Endothelial cell of umbilical vein (primary cell): ENCODE measurements at places on chromosomes 3 and 15. TPM values are rescaled to one million over a fixed set of nuclear protein-coding genes. Genes with fewer than 3 reads are reported as not detected.
A peak's percentile ranks its signal among the peaks of the same experiment; 100 is the strongest.

DNA sequence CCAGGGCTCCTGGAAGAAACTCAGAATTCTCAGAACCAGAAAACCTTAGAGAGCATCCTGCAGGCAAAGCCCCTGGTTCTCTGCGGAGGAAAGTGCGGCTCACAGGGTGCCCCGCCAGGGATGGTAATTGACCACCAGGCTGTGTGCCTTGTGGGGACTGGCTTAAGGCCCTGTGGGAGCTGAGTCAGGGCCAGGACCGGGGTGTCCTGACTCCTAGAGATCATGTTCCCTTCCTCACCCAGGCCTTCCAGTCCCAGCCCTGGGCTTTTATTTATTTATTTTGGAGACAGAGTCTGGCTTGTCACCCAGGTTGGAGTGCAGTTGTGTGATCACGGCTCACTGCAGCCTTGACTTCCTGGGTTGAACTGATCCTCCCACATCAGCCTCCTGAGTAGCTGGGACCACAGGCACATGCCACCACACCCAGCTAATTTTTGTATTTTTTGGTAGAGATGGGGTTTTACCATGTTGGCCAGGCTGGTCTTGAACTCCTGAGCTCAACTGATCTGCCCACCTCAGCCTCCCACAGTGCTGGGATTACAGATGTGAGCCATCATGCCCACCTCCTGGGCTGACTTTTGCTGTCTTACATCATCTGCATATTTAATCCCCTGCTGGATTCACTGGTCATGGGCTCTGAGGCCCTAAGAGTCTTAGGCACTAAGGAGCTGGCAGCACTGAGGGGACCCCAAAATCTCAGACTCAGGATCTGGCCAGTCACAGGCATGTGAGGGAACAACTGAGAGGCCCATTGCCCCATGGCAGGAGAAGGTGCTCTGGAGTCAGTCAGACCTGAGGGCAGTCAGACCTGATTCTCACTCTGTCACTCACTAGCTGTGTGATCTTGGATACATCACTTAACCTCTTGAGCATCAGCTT lies 20.4 kb upstream of the LAMP3 start:
- H3K27ac ChIP-seq, result no peak overlapping the region
- H3K36me3 ChIP-seq, result no peaks in the 10 kb centered on the region
- DNase-seq, result no peak
- no peaks in the 10 kb centered on the region for H3K27me3 ChIP-seq
- H3K4me1 ChIP-seq, result peaks cover 14% of the 10 kb centered on the region

GRCh38 chr15:92123962-92124656 lies 269.6 kb upstream of the ST8SIA2 start:
- H3K27me3 ChIP-seq, result no peaks in the 10 kb centered on the region
- no peaks in the 10 kb centered on the region for H3K4me1 ChIP-seq
- no peak overlapping the region for H3K27ac ChIP-seq
- no peak for DNase-seq

DNA sequence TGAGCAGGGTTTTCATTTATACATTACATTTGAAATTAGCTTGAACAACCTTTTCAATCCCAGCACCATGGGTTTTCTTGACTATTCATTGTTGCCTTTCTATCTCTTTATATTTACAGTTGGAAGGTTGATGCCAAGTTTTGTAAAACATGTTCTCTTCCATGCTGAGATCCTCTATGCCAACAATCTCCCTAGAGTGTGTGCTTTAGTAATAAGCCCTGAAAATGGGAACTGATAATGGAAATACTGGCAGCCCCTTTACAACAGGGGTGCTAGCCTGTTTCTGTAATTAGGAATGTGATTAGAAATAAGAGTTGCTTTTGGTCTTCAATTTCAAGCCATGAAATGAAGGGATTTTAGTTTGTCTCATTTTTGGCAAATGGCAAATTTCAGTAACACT lies 239.9 kb upstream of the NAALADL2 start:
- no peak overlapping the region for H3K4me3 ChIP-seq
- H3K4me1 ChIP-seq, result no peaks in the 10 kb centered on the region
- H3K27me3 ChIP-seq, result no peaks in the 10 kb centered on the region
- DNase-seq, result no peak
- H3K27ac ChIP-seq, result no peak overlapping the region

ITGB5 gene
- total RNA-seq, result 144 TPM in 2 replicates

DNA sequence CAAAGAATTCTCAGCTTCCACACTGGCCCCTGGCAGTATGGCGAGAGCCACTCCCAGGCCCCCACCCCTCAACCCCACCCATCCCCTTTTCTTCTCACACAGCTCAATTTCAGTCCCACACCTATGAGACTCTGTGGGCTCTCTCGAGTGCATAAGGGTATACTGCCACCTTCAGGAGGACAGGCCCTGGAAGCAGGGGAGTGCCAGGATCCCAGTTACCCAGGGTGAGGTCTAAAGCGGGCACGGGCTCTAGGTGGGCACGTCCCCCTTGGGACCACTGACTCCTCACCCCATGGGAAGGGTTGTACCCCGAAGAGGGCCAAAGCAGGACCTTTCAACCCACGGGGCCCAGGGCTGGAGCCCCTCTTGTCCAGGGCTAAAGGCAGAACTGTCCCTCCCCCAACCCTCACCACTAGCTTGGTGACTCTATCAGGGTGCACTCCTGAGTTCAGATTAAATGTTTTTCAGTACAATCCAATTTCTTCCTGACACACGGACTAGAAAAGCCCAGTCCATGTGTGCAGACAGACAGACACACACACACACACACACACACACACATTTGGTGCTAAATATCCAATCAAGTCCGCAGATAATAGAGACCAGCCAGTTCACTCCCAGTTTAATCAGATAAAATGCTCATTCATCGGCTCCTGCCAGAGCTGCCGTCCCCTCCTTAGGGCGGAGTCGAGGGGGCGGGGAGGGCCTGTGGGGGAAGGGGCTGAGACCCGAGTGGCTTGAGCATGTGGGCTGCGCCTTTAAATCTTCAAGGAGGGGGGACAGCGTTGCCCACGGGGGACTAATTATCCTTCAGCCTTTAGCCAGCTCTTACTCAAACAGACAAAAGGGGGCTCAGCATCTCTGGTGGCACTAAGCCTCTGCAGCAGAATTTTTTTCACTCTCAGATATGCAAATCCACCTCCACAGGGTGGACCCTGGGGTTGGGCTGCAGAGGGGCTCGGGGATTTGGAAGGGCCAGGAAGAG lies 59.3 kb downstream of the CYP11A1 start:
- DNase-seq, result peak; percentile 43
- no peak overlapping the region for H3K27ac ChIP-seq
- H3K4me3 ChIP-seq, result no peak overlapping the region
- H3K27me3 ChIP-seq, result peaks cover 31% of the 10 kb centered on the region
- no peaks in the 10 kb centered on the region for H3K36me3 ChIP-seq

PRR23B gene
- total RNA-seq, result not detected in 2 replicates

- H3K36me3 ChIP-seq, result no peaks in the 10 kb centered on the region
- no peak overlapping the region for H3K4me3 ChIP-seq
These were observed 272.0 kb downstream of the KLF13 start for GRCh38 chr15:31598620-31599019.

TMEM108 gene
- total RNA-seq, result 0.42 and 1.1 TPM in 2 replicates

GRCh38 chr15:38768970-38769369 lies 204.4 kb upstream of the RASGRP1 start:
- no peaks in the 10 kb centered on the region for H3K36me3 ChIP-seq
- H3K27me3 ChIP-seq, result no peaks in the 10 kb centered on the region
- H3K4me3 ChIP-seq, result no peak overlapping the region
- H3K4me1 ChIP-seq, result no peaks in the 10 kb centered on the region

- DNase-seq, result no peak
- no peak overlapping the region for H3K27ac ChIP-seq
- no peaks in the 10 kb centered on the region for H3K27me3 ChIP-seq
- peaks cover 25% of the 10 kb centered on the region for H3K36me3 ChIP-seq
These were observed 492 bp upstream of the FAM43A start for GRCh38 chr3:194685065-194685717.

DNA sequence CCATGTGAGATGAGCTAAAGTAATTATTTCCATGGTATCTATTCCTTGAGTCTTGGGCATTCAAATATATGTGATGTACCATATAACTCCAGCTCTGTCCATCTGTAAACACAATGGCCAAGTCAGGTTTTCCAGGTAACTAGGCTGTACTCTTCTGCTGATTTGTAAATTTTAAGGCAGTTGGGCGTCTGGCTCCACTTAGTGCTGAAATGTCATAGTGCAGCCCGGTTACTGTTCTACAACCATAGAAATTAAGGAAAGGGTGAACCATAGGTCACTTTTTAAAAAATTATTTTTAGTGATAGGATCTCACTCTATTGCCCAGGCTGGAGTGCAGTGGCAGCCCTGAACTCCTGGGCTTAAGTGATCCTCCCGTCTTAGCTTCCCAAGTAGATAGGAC lies 44.7 kb upstream of the GOLM2 start:
- DNase-seq, result no peak
- no peaks in the 10 kb centered on the region for H3K36me3 ChIP-seq
- no peak overlapping the region for H3K27ac ChIP-seq
- no peak overlapping the region for H3K4me3 ChIP-seq
- no peaks in the 10 kb centered on the region for H3K4me1 ChIP-seq

- peaks cover 27% of the 10 kb centered on the region for H3K4me1 ChIP-seq
- H3K27ac ChIP-seq, result peak overlapping the region; percentile 52
- no peak overlapping the region for H3K4me3 ChIP-seq
- H3K27me3 ChIP-seq, result no peaks in the 10 kb centered on the region
These were observed 47.6 kb downstream of the SLMAP start for GRCh38 chr3:57803647-57804081.

GRCh38 chr3:14921811-14922705 lies 25.3 kb upstream of the NR2C2 start:
- H3K27ac ChIP-seq, result no peak overlapping the region
- H3K27me3 ChIP-seq, result no peaks in the 10 kb centered on the region
- no peak for DNase-seq
- no peak overlapping the region for H3K4me3 ChIP-seq
- peaks cover 60% of the 10 kb centered on the region for H3K36me3 ChIP-seq
- H3K4me1 ChIP-seq, result peaks cover 4% of the 10 kb centered on the region
